ENCODE measurements at places on chromosomes 13 and 19.

DNA sequence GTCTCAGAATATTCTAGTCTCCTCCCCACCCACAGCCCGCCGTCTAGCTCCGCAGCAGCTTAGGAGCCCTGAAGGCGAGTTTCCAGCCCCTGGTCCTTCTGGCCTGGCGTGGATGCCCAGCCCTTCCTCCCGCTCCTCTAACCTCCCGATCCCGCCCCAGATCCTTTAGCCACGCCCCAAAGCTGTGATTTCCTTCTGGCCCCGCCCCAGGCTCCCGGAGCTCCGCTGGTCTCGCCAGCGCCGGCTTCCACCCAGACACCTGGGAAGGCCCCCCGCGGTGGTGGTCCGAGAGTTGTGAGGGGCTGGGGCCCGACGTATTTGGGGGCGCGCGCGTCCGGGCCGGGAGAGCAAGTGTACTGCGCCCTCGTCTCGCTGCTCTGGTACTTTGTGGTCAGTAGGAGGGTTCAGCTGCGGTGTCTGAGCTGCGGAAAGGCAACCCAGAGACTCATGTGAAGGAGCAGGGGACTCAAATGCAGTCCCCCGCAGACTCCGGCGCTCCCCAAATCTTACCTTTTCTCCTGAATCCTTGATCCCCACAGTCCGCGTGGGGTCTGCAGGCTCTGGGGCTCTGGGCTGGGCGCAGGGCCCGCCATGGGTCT is at the start of gene CGB7:
Gene CGB7, minus strand, starts transcription at position 114 of the 599 bp plus-strand sequence. CDS start 2,374 bp downstream, outside the sequence.
- no peak for DNase-seq

GRCh38 chr13:64471916-64472315 is 2758.2 kb downstream of the PCDH9 start:
- DNase-seq: no peak

- DNase-seq: no peak
Measured at GRCh38 chr13:69856331-69856730, 251.3 kb upstream of the ATXN8OS start.

DNA sequence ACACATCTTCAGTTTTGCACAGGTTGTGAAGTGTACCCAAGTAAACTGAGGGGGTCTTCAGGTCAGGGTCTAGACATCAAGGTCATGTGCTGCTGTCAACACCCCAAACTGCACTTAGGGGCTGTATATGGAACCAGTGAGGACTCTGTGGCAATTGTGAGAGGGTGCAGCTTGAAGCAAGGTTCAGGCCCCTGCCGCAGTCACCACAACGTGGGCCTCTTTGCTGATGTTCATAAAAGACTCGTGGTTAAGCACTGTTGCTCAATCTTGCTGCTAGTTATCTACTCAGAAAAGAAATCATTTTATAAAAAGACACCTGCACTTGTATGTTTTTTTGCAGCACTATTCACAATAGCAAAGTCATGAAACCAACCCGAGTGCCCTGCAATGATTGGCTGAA is 907.4 kb downstream of the UQCRFS1 start:
- no peak for DNase-seq

DNA sequence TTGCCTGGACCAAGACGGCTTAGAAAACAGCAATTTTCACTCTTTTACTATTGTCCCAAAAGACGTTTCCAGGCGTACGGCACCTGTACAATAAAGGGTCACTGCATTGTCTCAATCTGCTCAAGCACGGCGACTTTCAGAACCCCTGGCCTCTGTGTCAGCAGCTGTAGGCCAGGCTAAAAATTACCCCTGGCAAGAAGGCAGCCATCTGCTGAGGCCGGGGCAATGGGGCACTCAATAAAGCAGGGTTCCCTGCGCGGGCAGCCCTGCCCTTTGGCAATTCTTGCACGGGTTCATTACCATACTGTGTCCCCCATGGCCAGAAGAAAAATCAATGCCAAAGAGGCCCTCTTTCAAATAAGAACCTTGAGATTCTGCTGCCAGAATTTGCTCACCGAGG is 52.1 kb downstream of the STK24 start:
- DNase-seq: no peak

DNA sequence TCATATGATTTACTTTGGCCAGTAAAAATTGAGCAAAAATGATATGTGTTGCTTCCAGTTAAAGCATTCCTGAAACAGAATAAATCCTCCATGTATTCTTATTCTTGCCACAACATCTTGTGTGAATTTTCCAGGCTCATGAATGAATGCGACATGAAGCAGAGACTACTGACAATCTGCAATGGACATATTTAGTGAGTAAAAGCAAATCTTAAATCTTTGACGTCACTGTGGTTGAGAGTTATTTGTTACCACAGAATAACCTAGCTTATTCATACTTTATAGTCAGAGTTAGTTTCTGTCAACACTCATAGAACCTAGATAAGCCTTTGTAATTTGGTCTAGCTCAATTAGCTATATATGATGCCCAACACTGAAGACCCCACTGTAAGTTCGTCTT is 1443.1 kb downstream of the PCDH9 start:
- DNase-seq: no peak

GRCh38 chr13:26531742-26532141 is 25.7 kb upstream of the WASF3 start:
- no peak for DNase-seq

DNA sequence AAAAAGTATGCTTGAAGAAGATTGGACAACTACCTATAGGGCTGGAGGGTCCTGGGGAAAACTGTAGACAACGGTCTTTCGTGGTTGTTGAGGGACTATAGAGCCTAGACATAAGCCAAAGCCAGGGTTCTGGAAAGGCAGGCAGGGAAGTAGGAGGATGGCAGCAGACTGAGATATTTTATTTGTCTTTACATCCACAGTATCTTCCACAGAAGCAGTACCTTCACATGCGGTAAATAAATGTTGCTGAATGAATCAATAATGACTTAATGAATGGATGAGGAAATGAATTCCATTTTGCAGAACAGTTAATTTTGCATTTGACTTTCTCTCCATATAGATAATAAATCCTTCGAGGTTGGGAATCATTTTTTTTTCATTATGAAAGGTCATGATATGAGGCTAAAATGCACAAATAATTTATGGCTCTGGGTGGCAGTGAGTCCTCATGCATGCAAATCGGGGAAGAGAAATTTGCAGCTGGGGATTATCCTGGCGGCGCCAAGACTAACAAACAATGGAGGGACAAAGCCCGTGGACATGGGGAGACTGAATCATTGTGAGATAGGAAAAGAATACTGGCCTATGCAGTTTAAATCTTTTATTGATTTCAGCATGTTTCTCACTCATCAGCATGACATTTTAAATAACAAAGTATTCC is 102.0 kb downstream of the ERCC5 start:
- no peak for DNase-seq

GRCh38 chr13:71394176-71394575 is 472.8 kb downstream of the DACH1 start:
- DNase-seq: no peak

Data from NCI-H187 treated with DMSO at 0.1 percent for 48 hours (cell line).